Non-pigmented ciliary epithelial cell (primary cell): ENCODE measurements at places on chromosomes 3 and 15.

DNA sequence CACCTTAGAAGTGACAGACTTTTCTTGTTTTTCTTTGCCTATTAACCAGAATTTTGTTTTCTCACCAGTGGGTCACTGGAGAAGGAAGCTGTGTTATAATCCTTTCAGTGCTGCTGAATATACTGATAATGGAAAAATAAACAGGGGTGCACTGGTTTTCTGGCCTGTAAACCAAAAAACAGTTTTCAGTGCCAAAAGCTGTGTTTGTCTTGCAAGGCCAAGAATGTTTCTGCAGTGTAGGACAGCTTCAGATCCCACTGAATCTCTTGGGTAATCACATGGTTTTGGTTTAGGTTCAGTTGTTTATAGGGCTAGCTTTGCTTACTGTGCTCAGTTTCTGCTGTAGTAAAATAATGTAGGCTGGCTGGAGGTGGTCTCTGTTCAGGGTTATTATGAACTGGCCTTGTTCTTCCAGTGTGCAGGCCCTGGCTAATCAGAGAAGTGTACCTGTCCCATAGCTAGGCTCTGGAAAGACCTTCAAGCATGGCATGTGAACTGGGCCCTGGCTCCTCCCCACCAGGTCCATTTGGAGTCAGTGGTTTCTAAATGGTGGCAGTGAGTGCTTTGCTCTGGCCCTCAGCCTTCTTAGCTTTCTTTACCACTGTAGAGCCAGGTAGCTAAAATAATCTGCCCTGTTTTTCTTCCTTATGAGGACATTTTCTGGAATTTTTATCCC, 18.7 kb downstream of the PDE8A start:
- DNase-seq: no peak

DNA sequence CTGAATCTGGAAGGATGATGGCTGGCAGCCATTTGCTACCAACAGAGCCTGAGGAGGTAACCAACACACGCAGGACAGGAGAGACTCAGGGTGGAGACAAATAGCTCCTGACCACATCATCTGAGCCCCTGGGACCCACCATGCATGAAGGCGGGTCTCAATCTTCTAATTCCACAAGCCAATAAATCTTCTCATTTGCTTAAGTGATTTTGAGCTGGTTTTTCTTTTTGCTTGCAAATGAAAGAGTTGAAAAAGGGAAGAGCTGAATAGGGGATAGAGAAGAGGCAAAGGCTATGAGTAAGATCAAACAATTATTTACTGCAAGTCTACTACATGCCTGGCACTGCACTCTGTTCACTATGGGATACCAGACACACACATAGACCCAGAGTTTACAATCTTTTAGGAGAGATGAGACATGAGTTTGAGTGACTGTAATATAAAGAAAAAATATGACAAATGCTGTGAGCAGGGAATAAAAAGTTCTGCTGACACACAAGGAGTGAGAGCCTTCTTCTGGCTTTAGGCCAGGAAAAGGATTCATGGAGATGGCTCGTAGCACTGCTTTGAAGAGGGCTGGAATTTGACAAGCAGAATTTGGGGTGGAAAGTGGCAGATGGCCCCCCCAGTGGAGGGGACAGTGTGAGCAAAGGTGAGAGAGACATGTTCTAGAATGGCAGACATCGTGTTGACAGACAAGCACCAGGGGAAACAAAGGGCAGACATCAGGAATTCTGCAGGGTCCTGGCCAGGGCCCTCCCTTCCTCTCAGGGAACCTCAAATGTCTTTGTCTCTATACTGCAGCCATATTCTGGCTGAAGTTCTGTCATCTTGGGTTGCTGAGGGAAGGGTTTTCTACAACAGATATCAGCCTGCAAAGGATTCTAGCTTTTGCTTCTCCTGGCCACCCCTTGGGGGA, 69.8 kb upstream of the WNT5A start:
- no peak for DNase-seq

DNA sequence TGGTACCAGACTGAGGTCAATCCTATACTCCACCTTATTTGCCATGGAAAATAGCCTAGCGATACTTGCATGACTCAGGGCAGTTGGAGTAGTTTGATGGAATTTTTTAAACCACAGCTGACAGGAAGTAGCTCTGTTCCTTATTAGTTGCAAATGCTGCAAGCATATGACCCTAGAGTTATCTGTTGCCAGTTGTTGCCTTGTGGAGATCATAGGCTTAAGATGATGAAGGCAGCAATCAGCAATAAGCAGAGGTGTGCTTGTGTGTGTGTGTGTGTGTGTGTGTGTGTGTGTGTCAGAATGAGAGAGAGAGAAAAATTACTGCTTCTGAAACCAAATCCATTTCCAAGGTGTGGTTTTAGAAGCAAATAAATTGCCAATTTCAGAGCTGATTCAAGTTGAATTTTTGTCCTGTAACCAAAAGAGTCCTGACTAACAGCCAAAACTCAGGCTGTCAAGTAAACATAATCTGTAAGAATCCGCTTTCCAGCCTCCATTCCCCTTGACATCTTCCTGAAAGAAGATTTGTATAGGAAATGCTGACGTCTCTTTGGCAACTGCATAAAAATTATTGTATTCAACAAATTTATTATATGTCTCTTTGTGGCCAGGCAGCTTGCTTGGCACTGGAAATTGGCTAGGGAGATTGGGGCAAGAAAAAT, 141.2 kb downstream of the SERPINI1 start:
- DNase-seq: peak; percentile 32

GRCh38 chr15:73927003-73927475, 777 bp downstream of the LOXL1 start:
- no peak for DNase-seq

DNA sequence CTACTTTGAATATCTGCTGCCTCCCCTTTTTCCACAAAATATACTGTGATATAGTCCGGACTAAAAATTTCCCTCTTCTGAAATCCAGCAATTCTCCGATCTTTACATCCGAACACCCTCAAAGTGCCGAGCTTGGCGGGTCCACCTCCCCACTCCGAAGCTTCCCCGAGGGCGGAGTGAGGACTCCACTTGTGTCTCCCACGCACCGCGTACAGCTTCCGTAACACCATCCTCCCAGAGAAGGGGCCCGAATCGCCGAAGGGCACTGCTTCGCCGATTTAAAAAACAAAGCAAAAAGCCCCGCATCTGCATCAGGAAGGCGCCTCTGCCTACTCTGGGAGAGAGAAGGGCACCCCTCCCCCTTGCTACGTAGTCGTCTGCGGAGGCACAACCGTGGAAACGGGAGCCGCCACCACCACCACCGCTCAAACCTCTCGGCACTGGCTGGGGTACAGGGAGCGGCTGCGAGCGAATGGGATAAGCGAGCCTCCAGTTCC, 551 bp downstream of the NCBP2 start:
- DNase-seq: peak; percentile 18

- no peak for DNase-seq
These were observed 25.6 kb downstream of the RASGRP1 start for GRCh38 chr15:38539008-38539343.

DNA sequence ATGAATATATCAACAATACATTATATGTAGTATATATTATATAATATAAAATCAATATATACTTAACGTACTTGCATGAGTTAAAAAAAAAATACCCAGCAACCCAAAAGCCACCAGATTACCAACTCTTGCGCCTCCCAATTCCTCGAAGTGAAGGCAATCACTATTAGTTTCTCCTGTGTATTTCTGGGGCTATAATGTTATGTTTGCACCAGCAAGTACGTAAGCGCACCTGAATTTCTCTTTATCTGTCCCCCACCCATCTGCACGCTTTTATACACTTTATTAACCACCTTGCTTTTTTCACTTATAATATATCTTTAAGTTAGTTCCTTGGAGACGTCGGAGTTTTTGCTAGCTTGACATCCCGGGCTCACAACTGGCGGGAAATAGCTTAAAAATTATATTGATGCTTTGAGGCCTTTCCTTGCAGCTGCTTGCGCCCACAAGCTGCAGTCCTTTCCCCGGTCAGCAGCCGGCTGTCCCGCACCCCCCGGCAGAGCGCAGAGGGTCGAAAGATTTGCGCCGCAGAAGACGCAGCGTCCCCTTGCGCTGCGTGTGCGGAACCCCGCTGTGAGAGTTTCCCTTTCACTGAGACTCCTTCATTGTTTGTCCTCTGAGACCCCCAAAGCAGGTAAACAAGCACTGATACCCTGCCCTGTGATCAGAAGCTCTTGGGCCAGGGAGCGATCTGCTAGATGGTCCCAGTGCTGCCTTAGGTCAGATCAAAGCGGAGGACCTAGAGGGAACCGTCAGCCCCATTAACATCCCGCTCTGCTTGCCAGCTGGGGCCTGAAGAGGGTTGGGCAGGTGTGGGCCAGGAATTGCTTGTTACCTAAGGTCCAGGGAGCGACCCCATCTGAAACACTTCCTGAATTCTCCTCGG, 8.9 kb upstream of the EOMES start:
- no peak for DNase-seq

DNA sequence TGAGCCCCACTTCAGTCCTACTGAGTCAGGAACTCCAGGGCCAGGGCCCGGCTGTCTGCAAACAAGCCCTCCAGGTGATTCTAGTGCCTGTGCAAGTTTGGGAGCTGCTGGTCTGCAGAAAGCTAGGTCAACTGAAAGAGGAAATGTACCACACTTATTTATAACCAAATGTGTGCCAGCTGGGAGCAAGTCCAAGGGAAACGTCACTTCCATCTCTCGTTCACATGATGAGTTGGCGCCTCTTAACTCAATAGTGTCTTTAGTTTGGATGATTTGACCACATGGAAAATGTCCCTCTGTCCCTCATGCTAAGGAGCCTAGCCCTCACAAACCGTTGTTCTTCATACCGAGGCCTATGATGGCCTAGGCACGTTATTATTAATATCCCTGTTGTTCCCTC, 43.2 kb downstream of the GOLGA8S start:
- no peak for DNase-seq

DNA sequence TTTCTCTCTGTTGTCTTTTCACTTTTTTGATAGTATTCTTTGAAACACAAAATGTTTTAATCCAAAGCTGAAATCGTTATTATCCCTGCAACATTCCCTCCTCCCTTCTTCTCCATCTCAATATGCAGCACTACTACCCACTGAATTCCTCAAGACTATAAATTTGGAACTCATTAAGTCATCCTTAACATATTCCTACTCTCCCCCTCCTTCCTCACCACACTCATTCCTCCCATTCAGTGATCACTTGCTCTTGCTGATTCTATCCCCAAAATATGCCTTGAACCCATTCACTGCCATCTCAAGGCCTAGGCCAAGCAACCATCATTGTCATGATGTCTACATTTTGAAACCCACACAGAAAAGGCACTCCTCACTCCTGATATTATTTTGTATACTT, 2.4 kb upstream of the PIK3R4 start:
- peak; percentile 37 for DNase-seq

- DNase-seq: no peak
These were observed 491.0 kb downstream of the ROBO2 start for GRCh38 chr3:77530870-77531269.

GRCh38 chr15:98952381-98952803, 55.2 kb downstream of the PGPEP1L start:
- no peak for DNase-seq

DNA sequence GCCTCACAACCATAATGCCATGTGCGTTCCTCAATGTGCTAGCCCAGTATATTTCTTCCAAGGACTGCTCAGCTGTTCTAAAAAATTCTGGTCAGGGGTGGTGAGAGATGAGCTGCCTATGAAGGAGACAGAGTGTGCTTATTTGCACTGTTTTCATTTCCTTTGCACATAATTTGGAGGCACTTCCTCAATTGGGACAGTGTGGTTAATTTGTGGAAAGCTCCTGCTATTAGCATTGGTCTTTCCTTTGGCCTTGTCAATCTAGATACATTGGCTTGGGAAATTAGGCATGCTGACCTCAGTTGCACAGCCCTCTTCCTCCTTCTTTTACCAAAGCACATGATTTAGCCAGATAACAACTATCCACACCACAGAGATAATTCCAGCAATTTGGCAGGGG, 9.4 kb downstream of the FAM81A start:
- DNase-seq: no peak

- DNase-seq: no peak
These were observed 53.4 kb downstream of the GTF2E1 start for GRCh38 chr3:120795959-120796358.

- DNase-seq: no peak
These were observed 115.5 kb downstream of the SLC25A26 start for GRCh38 chr3:66336333-66336766.

GRCh38 chr15:74815121-74815934, 2.7 kb downstream of the LMAN1L start:
- no peak for DNase-seq

DNA sequence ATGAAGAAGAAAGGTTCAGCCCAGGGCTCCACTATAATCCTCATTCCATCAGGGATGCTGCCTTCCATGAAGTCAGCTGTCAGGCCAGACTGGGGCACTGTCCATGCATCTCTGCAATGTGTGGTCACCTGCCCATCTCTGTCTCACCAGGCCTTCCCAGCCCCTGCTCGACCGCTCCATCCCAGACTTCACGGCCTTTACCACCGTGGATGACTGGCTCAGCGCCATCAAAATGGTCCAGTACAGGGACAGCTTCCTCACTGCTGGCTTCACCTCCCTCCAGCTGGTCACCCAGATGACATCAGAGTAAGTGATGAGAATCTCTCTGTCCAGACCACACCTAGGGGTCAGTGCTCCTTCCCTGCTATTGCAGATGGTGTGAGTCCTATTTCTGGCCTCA, 454.1 kb downstream of the EPHB1 start:
- no peak for DNase-seq

- DNase-seq: no peak
These were observed 172.6 kb upstream of the CHL1 start for GRCh38 chr3:24006-24405.

DNA sequence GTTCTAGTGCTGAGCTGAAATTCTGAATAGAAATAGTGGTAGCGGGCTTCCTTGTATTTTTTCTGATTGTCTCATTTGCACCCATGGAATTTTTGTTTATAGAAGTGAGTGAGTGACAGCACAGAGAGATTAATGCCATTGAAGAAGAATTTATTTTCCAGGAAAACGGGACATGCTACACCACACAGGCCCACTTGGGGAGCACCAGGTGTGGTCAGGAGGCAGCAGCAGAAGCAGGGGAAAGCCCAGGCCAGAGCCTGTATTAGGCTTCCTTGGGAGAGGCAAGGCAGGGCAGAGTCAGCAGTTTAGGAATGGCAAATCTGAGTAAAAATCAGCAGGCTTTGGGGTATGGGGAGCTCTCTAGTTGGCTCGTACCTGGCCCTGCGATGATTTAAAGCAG, 88.4 kb upstream of the ATP11B start:
- no peak for DNase-seq

DNA sequence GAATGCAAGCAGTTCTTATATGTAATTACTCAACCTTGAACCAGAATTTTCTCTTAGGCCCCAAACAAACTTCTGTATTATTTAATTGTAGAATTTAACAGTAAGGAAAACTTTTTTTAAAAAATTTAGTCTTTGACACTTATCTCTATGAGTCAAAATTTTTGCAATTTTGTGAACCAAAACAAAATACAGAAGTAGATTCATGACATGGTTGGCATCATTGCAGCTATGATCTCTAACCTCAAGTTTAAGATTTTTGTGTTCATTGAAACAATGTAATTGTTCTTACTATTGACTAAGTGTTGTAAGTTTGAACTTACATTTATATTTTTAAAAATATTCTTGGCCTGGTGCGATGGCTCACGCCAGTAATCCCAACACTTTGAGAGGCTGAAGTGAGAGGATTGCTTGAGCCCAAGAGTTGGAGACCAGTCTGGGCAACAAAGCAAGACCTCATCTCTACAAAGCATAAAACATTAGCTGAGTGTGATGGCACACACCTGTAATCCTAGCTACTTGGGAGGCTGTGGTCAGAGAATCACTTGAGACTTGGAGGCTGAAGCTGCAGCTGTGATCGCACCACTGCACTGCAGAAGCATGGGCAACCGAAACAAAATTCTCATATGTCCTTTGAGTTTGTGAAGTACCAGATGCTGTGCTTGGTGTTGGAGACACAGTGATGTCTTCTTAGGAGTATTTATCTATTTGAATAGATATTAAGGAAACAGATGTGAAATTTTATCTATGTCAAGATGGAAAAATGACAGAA, 39.7 kb downstream of the STT3B start:
- DNase-seq: no peak
